Activated CD8-positive, alpha-beta memory T cell treated with anti-CD3 and anti-CD28 coated beads for 36 hours (primary cell): ENCODE measurements at places on chromosomes 1 and 21. TPM values are rescaled to one million over a fixed set of nuclear protein-coding genes. Genes with fewer than 3 reads are reported as not detected.

The TEDDM1 gene
- not detected for total RNA-seq

The COL8A2 gene
- 0.38 TPM for total RNA-seq

The EPHA10 gene
- 0.19 TPM for total RNA-seq

The ARHGEF16 gene
- not detected for total RNA-seq
